ENCODE measurements at places on chromosomes 1 and 21.

- no peak overlapping the region for H3K4me3 ChIP-seq
- no peaks in the 10 kb centered on the region for H3K27me3 ChIP-seq
- DNase-seq, result no peak
- H3K36me3 ChIP-seq, result no peaks in the 10 kb centered on the region
- H3K4me1 ChIP-seq, result no peaks in the 10 kb centered on the region
Observed at GRCh38 chr1:68673771-68674170, 176.9 kb upstream of the DEPDC1 start.

GRCh38 chr1:117591252-117591651 is 14.6 kb upstream of the TENT5C start:
- no peak overlapping the region for H3K27ac ChIP-seq
- H3K4me1 ChIP-seq, result no peaks in the 10 kb centered on the region
- no peak overlapping the region for H3K4me3 ChIP-seq
- H3K36me3 ChIP-seq, result no peaks in the 10 kb centered on the region
- DNase-seq, result no peak

DNA sequence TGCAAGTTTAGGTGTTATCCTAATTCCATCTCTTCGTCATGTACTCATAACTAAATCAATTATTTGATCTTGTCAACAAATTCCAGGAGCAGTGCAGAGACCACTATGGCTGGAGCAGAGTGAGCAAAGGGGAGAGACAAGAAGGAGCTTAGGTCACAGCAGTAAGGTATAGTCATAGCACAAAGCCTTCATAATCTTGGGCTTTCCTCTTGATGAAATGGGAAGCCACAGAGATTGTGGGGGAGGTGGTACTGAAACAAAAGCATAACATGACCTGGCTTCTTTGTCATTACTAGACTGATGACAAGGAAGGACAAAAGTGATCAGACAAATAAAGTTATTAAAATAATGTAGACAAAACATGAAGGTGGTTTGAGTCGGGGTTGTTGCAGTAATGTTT is 60.1 kb upstream of the PTGS2 start:
- H3K4me1 ChIP-seq, result no peaks in the 10 kb centered on the region
- H3K27me3 ChIP-seq, result no peaks in the 10 kb centered on the region
- H3K4me3 ChIP-seq, result no peak overlapping the region
- no peaks in the 10 kb centered on the region for H3K36me3 ChIP-seq
- H3K27ac ChIP-seq, result no peak overlapping the region

DNA sequence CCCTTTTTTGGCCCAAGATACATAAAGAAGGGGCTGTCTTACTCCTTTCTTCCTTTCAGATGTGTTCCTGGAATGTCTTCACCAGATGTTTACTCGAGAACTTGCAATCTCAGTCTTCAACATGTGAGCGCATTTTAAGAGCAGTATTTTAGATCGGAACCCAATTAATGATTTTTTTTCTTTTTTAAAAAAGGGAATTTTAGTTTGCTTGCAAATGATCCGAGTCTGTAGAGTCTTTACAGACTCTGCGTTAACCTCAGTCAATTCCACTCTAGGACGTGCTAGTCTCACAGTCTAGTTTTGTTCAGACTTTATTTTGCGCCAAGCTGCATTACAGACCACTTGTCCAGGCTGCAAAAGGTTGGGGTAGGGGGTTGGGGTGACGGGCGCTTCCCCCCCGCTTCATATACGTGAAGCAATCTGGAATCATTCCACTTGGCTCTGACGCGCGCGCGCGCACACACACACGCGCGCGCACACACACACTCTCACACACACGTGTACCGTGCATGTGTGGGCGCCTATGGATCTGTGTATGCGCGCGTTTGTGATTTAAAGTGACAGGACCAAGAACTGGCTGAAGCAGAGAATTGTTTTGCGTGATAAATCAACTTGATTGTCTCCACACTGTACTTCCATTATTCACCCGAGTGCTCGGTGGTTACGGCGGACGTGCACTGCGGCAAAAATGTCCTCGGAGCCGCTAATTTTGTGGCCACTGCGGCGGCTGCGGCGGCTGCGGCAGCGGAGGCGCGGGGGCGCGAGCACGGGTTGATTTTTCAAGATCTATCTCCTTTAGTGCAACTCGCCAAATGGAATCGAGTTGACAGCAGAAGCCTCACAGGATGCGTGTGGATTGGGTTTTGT is 25.6 kb upstream of the NFIA start:
- H3K36me3 ChIP-seq, result no peaks in the 10 kb centered on the region
- H3K27me3 ChIP-seq, result no peaks in the 10 kb centered on the region
- DNase-seq, result peak; percentile 81
- H3K4me3 ChIP-seq, result peak overlapping the region; percentile 54
- peaks cover 70% of the 10 kb centered on the region for H3K4me1 ChIP-seq

DNA sequence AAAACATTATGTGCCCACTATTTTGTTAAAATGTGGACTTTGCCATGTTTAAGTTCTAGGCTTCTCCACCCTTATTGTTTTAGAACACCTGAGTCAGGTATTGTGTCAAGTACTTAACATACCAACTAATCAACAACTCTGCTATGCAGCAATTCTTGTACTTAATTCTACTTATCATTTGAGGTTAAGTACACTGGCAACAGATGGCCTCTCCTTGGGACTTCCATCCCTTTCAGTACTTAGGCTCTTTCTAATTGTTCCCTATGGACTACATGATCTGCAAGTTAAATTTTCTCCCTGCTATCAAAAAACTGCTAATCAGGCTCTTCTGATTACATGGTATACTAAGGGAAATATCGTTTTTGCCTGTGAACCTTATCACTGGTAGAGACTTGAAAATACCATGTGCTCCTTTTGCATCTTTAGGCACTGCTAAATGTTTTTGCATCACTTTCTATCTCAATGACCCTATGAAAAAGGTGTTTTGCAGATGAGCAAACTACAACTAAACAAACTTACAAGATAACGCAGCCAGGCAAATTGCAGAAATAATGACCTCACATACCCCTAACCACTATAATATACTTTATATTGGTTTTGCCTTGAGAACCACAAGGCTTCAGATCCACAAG is 18.9 kb downstream of the SFPQ start:
- no peak overlapping the region for H3K4me3 ChIP-seq
- no peak overlapping the region for H3K27ac ChIP-seq
- no peak for DNase-seq
- no peaks in the 10 kb centered on the region for H3K27me3 ChIP-seq
- peaks cover 12% of the 10 kb centered on the region for H3K4me1 ChIP-seq

GRCh38 chr1:17293681-17294425 is 14.1 kb upstream of the PADI4 start:
- H3K27ac ChIP-seq, result no peak overlapping the region
- no peaks in the 10 kb centered on the region for H3K36me3 ChIP-seq
- peak; percentile 27 for DNase-seq
- H3K4me1 ChIP-seq, result no peaks in the 10 kb centered on the region

GRCh38 chr1:217983051-217983375 is 302.1 kb upstream of the RRP15 start:
- H3K4me1 ChIP-seq, result no peaks in the 10 kb centered on the region
- H3K27ac ChIP-seq, result no peak overlapping the region
- DNase-seq, result no peak
- no peaks in the 10 kb centered on the region for H3K27me3 ChIP-seq

DNA sequence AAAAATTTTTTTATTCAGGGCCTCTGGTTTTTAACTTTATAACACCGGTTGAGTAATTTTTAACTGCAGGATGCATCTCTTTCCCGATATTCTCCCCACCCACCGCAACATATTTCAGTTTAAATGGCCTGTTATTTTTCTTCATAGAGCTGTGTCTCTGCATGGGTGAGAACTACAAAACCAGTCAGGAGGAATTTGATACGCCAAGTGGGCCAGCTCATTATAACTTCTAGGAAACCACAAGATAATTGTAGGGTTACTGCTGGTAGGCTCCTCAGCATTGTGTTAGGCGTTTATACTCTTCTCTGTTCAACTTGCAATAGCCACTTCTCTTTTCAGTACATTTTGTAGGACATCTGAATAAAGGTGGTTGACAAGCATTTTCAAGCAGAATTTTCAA is 169.7 kb downstream of the PBX1 start:
- no peaks in the 10 kb centered on the region for H3K36me3 ChIP-seq
- H3K27me3 ChIP-seq, result no peaks in the 10 kb centered on the region
- no peak overlapping the region for H3K27ac ChIP-seq

DNA sequence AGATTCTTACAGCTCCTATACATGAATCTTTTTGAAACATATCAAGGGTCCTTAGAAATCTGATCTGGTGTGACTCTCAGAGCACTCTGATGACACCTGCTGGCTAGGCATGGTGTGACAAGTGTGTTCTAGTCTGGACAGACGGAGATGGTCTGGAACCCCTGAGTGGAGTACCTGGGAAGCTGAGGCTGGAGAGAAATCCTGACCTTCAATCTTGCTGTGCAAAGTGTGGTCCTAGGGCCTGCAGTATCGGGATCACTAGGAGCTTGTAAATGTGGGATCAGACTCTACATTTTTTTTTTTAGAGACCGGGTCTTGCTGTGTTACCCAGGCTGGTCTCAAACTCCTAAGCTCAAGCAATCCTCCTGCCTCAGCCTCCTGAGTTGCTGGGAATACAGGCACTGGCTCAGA is 78.6 kb upstream of the SOD1 start:
- no peaks in the 10 kb centered on the region for H3K36me3 ChIP-seq
- no peaks in the 10 kb centered on the region for H3K27me3 ChIP-seq
- DNase-seq, result no peak
- no peaks in the 10 kb centered on the region for H3K4me1 ChIP-seq
- H3K27ac ChIP-seq, result no peak overlapping the region

DNA sequence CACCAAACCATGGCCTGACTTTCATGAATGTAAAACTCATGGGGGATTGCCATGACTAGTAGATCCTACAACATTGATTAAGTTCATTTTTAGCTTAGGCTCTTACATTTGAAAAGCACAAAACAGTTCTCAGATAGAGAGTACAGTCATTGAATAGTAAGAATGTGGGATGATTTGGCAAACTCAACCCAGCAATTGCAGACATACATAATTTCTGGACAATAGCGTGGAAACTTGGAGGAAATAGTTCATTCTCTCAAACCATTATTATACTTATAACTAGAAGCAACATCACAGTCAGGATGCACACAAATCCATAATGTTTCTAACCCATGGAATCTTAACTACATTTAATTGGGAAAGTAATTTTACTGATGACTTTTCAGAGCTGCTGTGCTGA is 598.2 kb downstream of the LMO4 start:
- no peaks in the 10 kb centered on the region for H3K4me1 ChIP-seq
- H3K27me3 ChIP-seq, result no peaks in the 10 kb centered on the region
- no peak overlapping the region for H3K27ac ChIP-seq
- H3K4me3 ChIP-seq, result no peak overlapping the region

All from spleen (tissue), 13 donors.